ENCODE measurements at places on chromosomes 2 and 18. TPM values are rescaled to one million over a fixed set of nuclear protein-coding genes. Genes with fewer than 3 reads are reported as not detected.

SIGLEC15 gene
- 0.06 TPM for total RNA-seq

DSEL gene
- total RNA-seq, result 5.7 TPM

PPM1B gene
- 41.2 TPM for total RNA-seq

TAF4B gene
- total RNA-seq, result 2.7 TPM

KRTCAP3 gene
- total RNA-seq, result not detected

DYNAP gene
- total RNA-seq, result not detected

MARCHF4 gene
- total RNA-seq, result 2.5 TPM

FAP gene
- total RNA-seq, result 21.1 TPM

ANKRD29 gene
- total RNA-seq, result not detected

Data from SJSA1 (cell line).